ENCODE measurements at places on chromosomes 11 and 22.

GRCh38 chr22:50733521-50734342 lies 4.3 kb upstream of the ACR start:
- DNase-seq: no peak

DNA sequence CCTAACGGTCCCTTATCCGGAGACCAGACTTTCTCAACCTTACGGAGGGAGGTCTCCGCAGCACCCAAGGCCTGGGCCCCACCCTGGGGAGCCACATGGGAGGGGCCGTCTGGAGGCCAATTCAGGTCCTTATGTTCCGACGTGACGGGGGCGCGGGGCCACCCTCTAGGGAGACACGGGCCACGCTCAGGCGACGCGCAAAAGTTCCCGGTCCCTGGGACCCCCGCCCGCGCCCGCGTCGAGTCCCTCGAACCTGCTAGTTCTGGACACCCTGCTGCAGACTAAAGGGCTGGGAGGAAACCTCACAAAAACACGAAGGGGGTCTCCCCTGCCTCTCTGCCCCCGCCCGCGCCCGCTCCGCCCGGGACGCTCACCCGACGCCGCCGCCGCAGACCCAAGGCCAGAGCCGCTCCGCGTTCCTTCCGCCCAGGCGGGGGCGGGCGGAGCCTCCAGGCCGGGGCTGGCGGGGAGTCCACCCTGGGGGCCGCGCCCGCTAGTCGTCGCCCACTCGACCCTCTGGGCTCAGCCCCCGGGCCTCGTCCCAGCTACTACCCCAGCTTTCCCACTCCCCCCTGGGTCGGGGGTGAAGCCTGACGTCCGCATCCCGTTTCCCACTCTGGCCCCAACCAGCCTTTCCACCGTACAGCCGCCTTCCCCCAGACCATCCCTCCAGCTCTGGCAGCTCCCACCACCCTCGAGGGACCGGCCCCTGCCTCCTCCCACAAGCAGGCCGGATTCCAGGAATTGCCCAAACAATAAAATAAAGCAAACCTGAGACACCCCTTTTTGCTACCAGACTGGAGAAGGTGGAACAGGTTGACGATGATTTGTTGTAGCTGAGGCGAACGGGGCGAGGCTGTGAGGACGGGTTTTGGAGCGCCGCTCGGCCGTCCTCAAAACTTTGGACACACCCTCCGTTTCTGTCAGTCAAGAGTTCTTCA lies 2.7 kb downstream of the RNH1 start:
- DNase-seq: no peak

GRCh38 chr11:90135016-90135415 lies 553 bp downstream of the NAALAD2 start:
- no peak for DNase-seq

DNA sequence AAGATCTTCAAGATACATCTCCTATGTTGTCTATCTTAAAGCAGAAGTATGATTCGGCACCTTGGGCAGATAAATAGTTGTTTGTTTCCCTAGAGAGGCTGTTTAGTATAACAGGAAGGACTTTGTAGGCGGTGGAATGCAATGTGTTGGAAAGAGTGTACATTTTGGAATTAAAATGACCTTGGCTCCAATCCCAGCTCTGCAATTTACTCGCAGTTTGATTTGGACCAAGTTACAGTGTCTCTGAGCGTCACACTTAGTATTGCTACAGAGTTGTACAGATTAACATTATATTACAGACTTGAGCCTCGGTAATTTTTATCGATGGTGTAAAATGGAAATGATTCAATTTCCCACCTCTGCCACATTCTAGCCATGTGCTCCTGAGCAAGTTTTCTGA lies 265.3 kb downstream of the OPCML start:
- DNase-seq: no peak

GRCh38 chr11:128572965-128573364 lies 14.4 kb downstream of the ETS1 start:
- no peak for DNase-seq

GRCh38 chr11:108632041-108632704 lies 32.7 kb upstream of the DDX10 start:
- DNase-seq: no peak

GRCh38 chr11:114209343-114209742 lies 86.9 kb upstream of the NNMT start:
- no peak for DNase-seq

GRCh38 chr22:24157822-24158135 lies 23.5 kb upstream of the SUSD2 start:
- DNase-seq: no peak

DNA sequence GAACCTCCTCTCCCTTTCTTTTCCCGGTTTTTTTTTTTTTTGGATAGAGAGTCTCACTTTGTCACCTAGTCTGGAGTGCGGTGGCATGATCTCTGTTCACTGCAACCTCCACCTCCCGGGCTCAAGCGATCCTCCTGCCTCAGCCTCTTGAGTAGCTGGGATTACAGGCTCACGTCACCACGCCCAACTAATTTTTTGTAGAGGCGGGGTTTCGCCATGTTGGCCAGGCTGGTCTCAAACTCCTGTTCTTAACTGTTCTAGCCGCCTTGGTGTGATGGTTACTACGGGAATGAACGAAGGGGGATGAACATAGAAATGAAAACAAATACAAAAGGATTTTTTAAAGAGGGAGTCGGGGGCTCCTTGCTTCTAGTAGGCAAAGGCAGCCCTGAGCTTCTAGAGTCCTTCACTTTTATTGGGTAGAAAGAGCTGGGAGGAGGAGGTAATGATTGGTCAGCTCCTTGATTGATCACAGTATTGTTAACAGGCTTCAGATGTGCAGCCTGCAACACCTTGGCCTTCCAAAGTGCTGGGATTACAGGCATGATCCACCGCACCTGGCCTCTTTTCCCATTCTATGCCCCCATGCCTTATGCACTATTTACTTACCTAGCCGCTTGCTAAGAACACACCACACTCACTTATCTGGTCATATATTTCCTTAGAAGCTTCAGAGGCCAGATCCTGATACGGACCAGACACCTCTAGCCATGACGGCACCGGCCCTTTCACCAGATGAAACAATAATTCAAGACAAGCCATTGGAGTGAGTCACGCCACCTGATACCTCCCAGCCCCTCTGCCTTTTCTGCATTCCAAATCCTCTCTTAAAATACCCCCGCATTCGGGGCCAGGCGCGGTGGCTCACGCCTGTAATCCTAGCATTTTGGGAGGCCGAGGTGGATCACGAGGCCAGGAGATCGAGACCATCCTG lies 20.7 kb downstream of the SUSD2 start:
- no peak for DNase-seq

DNA sequence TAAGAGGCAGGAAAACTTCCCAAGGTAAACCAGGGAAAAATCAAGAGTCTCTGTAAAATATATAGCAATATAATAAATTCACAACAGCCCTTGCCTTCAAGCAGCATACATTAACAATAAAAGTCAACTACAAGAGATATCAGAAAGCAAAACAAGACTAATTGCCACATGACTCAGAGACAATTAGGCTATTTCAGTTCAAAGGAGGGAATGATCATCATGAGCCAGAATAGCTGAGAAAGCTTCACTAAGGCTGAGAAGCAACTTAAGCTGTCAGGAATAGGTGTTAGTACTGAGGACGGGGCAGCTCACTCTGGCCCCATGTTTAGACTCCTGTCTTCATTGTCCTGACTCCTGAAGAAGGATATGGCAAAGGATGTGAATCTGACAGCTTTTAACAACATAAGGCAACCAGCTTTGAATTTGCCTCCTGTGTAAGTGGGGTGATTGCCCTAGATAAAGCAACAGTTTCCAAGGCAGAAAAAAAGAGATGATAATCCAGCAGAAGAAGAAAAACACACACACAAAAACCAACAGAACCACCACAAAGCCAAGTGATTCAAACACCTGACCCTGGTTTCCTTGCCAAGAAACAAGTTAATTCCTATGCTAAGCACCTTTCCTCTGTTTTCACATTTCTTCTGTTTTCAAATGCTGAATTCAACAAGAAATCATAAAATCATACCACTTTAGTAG lies 60.8 kb downstream of the SIK3 start:
- DNase-seq: peak; percentile 8

DNA sequence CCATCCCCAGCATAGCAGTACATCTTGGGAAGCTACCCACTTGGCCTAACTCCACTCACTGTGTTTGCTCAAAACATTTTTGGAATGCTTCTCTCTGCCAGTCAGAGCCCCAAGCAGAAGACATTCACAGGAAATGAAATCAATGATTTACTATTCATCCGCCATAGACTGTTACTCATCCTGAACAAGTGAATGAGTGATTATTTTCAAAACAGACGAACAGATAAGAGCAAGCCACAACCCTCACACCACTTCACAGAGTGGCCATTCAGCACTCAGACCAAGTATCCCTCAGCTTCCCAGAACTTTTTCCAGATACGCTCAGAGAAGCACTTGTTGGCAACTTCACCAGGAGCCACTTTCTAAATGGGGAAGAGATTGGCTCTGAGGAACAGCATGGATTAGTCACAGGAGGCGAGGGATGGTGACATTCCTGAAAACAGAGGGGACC lies 13.0 kb upstream of the UBASH3B start:
- no peak for DNase-seq

DNA sequence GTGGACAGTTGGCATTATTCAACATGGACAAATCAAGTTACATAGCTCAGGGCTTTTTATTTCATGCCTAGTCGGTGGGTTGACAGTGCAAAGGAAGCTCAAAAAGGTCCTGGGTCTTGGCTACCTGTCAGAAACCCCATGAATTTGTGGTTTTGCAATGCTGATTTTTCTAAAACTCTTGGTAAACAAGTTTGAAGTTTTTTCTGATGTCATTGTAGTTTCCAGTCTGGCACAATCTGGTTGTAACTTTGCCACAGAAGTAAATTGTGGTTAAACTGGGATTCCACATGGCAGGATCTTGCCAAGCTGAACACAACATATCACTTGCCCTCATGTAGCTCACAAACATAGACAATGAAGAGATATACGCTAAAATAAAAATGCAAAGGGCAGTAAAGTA lies 100.8 kb downstream of the EHF start:
- DNase-seq: no peak

DNA sequence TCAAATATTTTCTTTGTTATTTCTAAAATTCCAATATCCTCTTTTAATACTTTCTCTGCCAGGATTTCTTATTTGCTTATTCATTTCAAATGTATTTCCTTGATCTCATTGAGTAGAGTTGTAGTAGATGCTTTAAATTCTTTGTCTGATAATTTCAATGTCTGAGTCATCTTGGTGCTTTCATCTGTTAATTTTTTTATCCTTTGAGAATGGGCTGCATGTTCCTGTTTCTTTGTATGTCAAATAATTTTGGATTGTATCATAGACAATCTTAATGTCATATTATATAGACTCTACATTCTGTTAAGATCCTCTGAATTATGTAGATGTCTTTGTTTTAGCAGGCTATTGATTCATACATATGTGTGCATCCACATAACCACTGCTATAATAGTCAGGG lies 57.5 kb downstream of the MYEOV start:
- DNase-seq: no peak

DNA sequence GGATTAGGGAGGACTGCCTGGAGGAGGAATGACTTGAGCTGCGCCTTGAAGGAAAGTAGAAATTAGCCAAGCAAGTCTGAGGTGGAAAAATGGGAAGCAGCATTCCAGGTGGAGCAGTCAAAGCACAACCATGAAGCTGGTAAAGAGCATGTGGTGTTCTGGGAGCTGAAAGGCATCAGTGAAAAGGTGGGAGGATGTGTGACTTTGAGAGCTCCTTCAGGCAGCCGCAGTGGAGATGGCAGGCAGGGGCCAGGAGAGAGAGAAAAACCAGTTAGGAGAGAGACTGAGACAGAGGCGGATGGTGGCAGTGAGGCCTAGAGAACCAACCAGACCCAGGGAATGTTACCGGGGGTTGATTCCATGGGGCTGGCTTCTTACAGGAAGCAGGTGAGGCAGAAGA lies 393.4 kb downstream of the MIAT start:
- DNase-seq: no peak

DNA sequence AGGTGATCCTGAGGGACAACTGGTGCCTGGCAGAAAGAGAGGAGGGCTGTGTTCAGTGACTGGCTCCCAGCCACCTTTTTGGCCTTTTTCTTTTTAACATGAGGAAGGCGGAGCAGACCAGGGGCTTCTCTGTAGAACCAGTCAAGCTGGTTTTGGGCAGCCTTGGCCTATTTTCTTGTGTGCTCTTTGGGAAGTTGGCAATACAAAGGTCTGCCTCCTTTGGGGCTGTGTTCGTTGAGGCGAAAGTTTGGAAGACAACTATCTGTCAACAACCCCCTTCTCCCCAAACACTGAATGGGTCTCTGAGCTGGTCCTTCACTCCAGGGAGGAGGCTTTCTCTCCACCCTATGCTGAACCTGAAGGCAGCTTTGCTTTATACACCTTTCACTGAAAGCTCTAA lies 8.5 kb downstream of the MARK2 start:
- no peak for DNase-seq

GRCh38 chr11:76772100-76772782 lies 10.9 kb upstream of the TSKU start:
- DNase-seq: no peak

DNA sequence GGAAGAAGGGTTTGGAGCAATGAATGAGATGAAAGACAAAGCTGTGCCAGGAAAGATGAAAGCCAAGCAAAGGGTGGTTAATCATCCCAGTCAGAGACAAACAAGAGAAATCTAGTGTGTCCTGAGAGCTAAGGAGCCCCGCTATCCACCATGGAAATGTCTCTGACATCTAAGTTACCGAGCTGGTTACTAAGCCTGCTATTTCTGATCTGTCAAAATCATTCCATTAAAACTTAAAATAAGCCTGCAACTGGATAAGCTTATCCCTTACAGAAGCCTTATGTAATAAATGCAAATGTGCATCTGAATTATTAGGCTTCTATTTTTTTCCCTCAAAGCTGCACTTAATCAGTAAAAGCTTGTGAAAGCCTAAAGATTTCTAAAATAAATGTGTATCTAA lies 22.1 kb upstream of the SESN3 start:
- DNase-seq: no peak

GRCh38 chr11:61516675-61517572 lies 8.4 kb downstream of the LRRC10B start:
- peak; percentile 21 for DNase-seq

- DNase-seq: peak; percentile 81
These were observed at the start of gene THY1 for GRCh38 chr11:119422809-119423508. TSS of gene THY1 (minus strand) at chr11:119423172. CDS start at chr11:119420905, 2,267 bp downstream.

GRCh38 chr11:102157219-102157618 lies 47.0 kb downstream of the YAP1 start:
- no peak for DNase-seq

GRCh38 chr22:29394931-29395581 lies 6.7 kb upstream of the AP1B1 start:
- peak; percentile 63 for DNase-seq

DNA sequence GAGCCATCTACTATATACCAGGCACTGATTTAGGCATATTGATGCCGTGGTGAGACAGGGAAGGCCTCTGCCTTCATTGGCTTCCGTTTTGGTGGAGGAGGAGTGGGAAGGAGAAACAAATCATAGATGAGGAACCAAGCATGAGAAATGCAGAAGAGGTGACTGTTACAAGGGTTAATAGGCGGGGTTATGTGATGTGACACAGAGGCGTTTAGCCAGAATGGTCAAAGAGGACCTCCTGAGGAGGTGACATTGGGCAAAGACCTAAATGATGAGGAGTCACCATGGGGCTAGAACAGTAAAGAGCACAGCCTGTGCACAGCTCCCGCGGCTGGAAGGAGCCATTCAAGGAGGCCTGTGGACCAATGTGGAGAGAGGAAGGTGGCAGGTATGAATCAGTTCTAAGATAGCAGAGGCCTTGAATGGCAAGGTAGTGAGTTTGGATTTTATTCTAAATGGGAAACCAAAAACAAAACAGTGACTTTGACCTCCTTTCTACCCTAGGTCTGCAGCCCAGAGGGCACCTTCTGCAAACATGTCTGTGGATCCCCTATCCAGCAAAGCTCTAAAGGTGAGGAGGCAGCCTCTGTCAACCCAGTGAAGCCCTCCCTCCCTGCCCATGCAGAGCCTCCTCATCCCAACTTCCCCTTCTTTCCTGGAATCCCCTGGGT lies 11.7 kb downstream of the MAFF start:
- DNase-seq: no peak

- DNase-seq: no peak
These were observed 4.8 kb upstream of the PIM3 start for GRCh38 chr22:49955581-49956417.

Data from NCI-H146 (cell line).